ENCODE measurements at places on chromosomes 6 and 20.

DNA sequence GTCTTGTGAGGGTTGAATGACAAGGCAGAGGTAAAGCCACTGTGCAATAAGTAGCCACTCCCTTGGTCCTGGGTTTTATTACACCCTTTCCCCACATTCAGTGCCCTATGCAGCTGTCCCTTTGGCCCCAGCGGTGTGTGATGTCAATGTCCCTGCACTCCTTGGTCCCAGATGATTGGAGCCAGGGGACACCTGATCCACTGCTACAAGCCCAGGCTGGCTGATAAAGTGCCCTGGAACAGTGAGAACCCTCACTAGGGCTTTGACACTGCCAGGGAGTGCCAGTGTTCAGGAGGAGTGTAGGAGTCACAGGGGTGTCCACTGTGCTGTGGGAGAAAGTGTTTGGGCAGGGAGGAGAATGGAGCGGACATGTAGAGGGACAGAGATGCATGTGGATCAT, 30.4 kb downstream of the GABRR1 start:
- DNase-seq = no peak

DNA sequence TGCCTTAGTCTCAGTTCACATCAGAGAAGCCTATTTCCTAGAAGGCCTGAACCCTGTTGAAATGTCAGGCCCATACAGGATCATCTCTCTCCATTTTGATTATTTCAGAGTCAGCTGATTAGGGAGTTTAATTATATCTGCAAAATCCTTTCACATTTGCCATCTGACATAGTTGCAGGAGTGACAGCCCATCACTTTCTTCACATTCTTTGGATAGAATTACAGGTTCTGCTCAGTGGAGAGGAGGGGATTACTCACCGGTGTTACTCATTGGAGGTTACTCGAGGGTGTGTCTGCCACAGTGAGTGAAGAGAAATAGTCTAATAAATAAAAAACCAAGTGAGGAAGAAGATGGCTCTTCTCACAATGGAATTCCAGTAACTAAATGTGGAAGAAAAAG, 216.8 kb downstream of the TMEM242 start:
- DNase-seq = no peak

GRCh38 chr6:39361657-39362486, 39.4 kb upstream of the KCNK16 start:
- peak; percentile 55 for DNase-seq

DNA sequence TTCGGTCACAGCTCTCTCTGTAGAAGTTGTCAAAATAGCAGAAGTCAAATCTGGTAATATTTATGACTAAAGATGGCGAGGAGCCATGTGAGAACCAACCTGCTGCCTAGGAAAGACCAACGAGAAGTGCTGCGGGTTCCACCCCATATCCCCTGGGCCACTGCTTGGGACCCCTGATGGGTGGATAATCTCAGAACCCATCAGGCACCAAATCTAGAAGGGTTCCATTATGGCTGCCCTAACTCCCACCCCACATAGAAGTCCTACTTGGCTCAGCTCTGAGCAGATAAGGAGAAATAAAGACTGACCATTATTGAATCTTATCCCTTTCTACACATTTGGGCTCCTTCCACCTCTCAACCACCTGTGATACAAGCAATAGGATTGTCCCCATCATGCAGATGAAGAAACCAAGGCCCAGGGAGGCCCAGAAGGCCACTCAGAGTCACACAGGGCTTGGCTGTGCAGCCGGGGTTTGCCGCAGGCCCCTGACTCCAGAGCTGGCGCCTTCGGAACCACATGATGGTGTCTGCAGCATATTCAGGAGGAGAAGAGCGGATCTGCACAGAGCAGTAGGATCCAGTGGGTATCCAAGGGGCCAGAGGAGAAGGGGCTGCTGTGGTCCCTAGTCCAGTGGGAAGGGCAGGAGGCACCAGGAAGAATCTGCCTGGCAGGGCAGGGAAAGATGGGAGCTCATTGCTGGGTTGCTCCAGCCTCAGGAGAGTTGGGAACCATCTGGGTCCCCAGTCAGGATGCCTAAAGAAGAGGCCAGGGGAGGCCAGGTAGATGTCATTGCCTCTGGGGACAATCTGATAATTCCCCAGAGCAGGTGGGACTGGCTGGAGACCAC, 9.6 kb upstream of the PCMTD2 start:
- no peak for DNase-seq

GRCh38 chr20:4225745-4226144, 210.4 kb upstream of the RNF24 start:
- no peak for DNase-seq

- DNase-seq = no peak
These were observed 814 bp upstream of the ADNP start for GRCh38 chr20:50932016-50932485.

- no peak for DNase-seq
These were observed 67.3 kb downstream of the TRAM2 start for GRCh38 chr6:52509281-52510212.

DNA sequence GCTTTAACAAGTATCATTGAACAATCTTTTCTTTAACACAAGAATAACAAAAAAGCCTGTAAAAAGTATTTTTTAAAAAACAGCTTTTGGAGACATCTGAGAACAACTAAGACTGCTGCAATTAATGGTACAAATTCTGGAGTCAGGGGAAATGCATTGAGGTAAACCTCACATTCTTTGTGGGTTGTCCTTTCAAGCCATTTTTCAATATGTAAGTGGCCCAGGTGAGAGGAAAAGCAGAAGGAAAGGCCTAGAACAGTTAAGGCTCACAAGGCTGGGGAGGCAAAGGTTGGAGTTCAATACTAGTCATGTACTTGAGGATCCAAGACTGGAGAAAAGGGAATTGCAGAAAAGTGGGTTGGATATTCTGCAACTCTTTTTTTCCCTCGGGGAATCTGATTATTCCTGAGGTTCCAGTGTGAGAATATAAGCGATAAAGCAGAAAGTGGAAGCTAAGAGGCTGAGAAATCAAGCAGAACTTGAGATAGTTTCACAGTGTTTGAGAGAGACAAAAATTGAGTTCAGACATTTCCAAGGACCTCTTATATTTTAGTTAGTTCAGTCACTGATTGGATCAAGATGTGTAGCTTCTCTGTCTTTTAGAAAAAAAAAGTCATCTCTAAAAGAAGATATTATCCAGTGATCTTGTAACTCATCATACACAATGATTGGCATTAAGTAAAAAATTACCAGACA, 25.0 kb upstream of the TXLNB start:
- DNase-seq = no peak

GRCh38 chr20:51122931-51123658, 100.2 kb upstream of the KCNG1 start:
- DNase-seq = no peak

DNA sequence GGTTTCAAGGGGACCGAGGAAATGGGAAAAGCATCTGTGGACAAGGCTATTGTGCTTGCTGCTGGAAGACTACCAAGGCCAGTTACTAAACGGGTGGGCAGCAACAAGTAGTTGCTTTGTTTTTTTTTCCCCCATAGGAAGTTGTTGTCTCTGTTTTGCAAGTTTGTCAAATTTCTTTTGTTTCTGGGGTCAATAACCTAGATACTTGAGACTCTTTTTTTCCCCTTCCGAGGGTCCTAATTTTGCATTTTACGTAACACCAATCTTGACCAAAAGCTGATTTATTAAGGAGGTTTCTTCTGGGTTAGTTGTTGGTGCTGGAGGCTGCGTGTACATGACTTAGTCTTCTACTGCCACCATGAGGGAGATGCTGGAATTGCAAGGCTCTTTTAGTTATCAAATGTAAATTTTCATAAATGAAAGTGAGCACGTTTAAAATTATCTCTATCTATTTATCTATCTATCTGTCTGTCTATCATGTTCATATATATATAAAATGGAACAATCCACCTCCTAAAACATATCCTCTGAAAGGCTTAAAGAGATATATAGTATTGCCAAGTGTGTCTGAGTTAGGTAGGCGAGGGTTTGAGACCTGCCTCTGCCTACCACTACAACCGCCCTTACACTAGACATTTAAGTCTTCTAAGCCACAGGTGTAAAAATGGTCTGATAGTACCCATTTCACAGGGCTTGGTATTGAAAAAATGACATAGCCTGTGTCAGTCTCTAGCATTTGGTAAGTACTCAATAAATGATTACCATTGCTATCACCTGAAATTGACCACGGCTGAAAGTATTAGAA, 60.2 kb downstream of the GCLC start:
- DNase-seq = peak; percentile 60

GRCh38 chr20:48025051-48025515, 239.8 kb upstream of the SULF2 start:
- DNase-seq = no peak

GRCh38 chr6:79239536-79240168, 5.2 kb upstream of the HMGN3 start:
- DNase-seq = no peak

DNA sequence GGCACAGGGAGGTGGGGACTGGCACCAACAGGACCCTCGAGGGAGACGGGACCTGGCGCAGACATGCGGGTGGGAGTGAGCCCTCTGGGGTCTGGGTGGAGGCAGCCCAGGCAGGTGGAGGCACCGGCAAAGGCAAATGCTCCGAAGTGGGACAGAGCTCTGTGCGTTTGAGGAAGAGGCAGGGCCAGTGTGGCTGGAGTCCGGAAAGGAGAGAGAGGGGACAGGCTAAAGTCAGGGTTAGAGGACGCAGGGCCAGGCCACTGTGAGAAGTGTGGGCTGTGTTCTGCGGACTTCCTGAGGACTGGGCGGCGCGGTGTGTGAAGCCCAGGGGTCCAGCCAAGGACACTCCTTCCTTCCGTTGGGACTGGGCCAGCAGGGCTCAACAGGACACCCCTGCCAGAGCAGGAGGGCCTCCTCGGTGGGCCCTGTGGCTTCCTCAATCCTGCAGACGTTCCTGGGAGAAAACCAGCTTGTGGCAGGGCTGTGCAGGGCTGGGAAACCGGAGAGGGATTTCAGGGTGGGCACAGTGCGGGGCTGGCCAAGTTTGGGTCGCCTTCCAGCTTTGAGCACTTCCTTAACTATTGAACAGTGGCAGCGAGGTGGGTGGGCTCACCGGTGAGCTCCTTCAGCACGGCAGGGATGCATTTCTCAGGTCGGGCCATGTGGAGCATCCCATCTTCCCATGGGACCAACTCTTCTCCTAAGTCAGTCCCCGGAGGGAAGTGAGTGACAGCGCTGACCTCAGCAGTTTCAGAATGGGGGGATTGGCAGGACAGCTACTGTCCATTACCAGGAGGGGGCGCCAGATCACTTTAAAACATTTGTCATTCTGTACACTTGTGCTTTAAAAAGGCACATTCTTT, 22.5 kb downstream of the MOCS3 start:
- peak; percentile 67 for DNase-seq

DNA sequence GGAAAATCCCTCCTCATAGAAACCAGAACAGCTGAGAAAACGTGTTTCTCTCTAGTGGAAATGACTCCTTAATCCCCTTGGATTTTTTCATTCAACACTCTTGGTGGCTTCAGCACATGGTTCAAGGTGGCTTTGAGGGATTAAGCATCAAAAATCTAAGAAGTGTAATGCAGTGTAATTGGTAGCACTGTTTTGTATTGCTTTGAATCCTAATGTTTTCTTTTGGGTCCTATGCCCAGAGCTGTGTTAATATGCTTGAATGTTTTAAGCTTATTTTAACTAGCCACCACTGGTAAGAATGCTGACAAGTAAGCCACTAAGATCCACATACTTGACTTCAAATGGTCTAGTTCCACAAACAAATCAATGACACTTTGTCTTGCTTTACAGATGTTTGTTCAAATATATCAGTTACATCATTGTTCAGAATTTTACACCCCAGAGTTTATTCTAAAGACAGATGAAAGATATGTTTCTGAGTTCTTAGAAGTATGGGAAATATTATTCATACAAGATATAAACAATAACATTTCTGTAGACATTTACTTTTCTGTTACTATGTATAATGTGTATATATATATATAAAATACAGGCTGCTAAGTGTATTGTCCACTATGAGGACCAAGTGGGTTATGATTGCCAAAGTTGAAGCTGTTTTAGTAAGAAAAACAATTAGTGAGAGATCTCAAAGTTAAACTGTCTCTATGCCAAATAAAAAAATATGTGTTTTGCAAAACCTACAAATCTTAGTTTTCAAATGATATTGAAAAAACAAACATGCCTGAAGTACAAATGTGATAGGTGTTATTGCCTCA, 220.8 kb downstream of the OGFRL1 start:
- no peak for DNase-seq

DNA sequence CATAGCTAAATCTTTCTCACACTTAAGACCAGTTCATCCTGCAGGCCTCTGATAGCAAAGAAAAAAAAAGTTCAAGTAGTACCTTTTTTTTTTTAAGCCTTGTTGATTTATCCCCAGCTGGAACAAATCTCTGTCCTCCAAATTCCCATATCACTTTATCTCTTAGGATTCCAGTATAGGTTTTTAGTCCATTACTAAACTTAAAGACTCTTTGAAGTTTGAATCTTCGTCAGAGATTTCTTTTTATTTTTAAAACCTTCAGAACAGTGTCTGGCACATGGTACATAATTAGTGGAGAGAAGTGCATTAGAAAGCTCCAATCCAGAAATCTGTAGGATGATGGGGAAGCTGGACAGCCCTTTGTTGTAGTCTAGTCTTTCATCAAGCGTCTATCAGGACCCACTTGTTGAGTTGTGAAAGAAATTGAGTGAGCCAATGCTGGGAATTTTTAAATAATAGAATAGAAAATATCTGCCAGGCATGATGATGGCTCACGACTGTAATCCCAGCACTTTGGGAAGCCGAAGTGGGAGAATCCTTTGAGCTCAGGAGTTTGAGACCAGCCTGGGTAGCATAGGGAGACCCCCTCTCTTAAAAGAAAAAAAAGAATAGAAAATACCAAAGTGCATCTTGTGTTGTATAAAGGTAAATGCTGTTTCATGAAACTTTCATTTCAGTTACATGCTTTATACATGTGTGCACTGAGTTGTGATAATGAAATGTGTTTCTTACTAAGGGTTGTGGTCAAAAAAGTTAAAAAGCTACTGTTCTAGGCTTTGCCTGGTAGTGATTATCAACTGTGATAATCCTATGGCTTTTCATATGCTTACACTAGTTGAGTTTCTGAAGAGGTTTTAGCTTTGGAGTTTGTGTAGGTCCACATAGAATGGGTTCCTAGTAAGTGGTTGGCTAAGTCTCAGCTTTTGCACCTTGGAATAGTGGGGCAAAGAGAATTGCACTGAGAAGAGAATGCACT, 3.2 kb downstream of the NFYA start:
- no peak for DNase-seq
